ENCODE measurements at places on chromosomes 7 and 10.

GRCh38 chr7:17299483-17299991 lies 1.1 kb downstream of the AHR start:
- no peak for DNase-seq

DNA sequence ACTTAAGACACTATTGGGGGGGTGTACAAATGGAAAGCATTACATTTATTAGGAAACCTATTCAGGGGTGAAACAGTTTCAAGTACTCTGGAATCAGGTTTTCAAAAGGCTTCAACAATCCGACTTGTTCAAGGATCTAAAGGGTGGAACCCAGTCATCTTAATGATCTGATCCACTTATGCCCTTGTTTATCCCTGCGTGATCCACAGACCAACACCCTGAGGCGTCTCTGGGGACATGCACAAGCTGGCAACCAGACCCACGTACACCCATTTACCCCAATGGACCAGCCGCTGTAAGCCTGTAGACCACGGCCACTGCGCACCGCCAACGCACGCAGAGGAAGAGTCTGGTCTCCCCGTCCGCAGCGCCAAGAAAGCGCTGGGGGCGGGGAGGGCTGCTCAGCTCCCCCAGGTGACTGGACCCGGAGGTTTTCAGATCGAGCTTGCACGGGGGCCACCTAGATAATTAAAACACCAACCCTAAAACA lies 13.4 kb downstream of the HNRNPF start:
- no peak for DNase-seq

- DNase-seq: no peak
Measured at GRCh38 chr7:102260856-102261255, 25.8 kb upstream of the SH2B2 start.

GRCh38 chr7:26365077-26365900 lies 73.6 kb downstream of the SNX10 start:
- peak; percentile 64 for DNase-seq

GRCh38 chr7:83648464-83649241 lies at the start of gene SEMA3E:
Gene SEMA3E (minus strand): TSS chr7:83649139.
- DNase-seq: no peak

DNA sequence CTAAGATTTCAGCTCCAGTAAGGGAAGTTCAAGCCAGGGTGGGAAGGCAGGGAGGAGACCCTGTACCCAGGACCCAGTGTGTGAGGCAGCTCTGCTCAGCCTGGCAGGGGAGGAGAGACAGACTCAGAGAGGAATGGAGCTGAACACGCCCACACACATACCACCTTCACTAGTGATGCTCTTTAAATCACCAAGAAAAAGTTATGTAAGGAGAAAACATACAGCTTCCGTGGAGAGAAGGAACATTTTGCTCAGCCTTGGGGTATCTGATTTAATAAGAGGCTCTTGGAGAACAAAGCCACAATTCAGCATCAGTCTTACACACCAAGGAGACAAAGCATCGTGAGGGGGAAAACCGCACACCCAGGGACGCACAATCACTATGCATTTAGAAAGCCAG lies 62.9 kb downstream of the PRKAG2 start:
- no peak for DNase-seq

DNA sequence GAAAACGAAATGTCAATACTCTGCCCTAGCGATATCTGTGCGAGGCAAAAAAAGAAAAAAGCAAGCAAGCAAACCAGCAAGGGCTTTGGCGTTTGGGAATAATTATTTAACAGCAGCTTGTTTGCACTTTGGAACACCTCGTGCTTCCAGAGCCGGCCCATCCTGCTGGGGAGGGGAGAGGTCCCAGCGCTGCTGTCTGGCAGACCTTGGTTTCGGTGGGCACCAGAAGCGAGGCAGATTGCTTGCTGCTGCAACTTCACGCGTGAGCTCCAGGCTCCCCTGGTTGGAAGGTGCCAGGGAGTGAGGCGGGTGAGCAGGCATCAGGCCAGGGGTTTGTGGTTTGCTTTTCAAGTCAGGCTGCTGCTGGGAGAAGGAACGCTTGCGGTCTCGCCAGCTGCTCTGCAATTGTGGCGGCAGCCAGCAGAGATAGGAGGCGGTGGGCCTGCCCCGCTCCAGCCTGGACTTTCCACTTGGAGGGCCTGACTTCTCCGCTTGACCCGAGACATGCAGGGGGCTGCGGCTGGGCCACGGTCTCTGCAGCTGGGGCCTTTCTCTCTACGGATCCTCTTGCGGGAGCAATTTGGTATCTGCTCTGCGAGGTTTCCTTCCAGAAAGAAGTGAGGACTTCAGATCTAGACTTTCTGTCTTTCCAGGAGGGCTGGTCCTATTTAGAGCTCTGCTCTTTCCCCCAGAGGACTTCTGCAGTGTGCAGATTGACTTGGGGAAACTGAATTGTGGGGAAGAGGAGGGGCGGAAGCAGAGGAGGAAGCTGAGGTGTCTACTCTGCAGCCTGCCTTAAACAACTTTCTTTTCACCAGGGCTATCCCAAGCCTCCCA lies 131.4 kb downstream of the PRPF18 start:
- peak; percentile 27 for DNase-seq

GRCh38 chr7:17069146-17069545 lies 187.4 kb upstream of the AGR3 start:
- no peak for DNase-seq

- DNase-seq: no peak
Measured at GRCh38 chr7:10874666-10875065, 99.0 kb upstream of the PHF14 start.

GRCh38 chr10:44369296-44369695 lies 15.6 kb downstream of the CXCL12 start:
- DNase-seq: no peak

DNA sequence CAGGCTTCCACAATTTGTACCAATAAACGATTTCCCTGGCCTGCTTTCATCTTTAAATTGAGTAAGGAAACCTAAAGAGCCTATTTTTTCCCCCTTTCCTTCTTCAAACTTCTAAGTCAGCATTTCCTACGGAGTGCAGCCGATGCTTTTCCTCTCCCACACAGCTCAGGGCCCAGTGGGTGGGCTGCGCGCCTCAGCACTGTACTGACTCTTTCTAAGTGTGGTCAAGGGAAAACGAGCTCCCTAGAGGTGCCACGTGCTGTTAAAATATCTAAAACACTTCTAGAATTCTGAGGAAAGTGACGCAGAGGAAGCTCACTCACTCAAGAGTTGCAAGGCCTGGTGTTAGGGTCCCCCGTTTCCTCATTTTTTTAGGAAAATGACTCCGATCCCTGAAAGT lies 29.0 kb downstream of the STEAP1B start:
- no peak for DNase-seq

- no peak for DNase-seq
Measured at GRCh38 chr10:103930449-103930848, 12.5 kb upstream of the STN1 start.

GRCh38 chr7:35366167-35367155 lies 112.6 kb upstream of the TBX20 start:
- no peak for DNase-seq

- no peak for DNase-seq
Measured at GRCh38 chr7:16984375-16984774, 102.6 kb upstream of the AGR3 start.

DNA sequence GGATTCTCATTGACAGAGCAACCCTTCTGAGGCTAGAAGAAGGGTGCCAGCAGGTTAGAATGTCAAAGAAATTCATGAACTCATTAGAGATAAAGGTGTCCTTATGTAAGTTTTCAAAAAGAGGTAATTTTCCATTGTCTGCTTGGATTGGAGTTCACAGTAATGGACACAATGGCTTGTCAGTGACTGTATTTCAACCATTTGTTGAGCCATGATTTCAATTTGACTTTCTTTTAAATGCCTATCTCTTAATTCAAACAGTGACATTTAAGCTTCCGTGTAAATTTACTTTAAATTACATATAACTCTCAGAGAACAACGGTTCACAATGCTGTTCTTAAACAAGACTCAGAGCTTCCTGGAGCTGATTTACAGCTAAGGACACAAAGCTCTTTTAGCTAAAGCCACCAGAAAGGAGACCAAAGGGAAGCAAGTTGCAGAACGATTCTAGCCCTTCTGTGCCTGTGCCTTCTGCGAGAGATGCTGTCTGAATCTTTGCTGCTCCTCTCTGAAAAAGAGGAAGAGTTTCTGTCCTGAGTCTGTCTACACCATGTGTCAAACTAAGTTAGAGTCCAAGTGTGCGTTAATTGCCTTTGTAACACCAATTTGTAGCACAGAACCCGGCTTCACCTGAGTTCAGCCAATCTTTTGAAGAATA lies 42.2 kb upstream of the PFKP start:
- DNase-seq: no peak

- DNase-seq: no peak
Measured at GRCh38 chr10:26215935-26216584, 514 bp upstream of the GAD2 start.

DNA sequence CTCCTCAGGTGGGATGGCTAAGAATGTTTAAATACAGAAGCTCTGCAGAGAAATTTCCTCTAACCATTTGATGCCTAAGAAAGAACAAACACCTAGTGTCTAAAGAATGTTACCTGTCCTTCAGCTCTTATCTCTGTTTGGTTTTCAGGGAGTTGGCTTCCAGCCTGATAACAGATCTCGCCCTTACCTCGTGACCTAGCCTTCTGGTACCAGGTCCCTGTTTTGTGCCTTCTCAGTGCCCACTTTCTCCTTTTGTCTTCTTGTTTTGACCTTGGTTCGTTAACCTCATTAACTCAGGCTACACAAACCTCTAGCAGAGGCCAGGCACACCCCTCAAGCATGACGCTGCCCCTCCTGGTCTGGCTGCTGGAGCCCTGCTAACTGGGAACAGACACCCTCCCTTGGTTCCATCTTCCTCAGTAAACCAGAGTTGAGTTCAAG lies 16.1 kb upstream of the RAB11FIP2 start:
- no peak for DNase-seq

DNA sequence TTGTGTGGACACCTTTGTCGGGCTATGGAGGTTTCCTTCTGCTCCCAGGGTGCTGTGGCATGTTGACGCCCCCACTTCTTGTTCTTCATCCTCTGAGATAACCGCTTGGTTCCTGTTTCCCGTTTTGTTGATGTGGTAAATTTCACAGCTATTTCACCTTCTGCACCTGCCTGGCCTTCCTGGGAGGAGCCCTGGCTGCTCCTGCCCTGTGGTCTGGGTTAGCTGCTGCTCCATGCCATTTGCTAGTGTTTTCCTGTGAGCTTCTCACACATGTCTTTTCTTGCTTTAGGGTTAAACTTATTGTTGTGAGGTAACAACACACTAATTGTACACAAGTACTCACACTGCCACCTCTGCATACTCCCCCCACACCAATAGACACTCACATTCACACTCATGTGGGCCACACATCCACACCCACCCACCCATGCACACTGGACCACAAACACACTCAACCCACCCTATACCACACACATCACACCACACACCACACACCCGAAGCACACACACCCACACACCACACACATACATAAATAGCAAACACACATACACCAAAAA lies 46.5 kb upstream of the MSMB start:
- DNase-seq: no peak

- DNase-seq: no peak
Measured at GRCh38 chr7:568031-568951, 48.6 kb upstream of the PDGFA start.

- DNase-seq: peak; percentile 46
Measured at GRCh38 chr7:69122953-69123352, 475.3 kb upstream of the AUTS2 start.

DNA sequence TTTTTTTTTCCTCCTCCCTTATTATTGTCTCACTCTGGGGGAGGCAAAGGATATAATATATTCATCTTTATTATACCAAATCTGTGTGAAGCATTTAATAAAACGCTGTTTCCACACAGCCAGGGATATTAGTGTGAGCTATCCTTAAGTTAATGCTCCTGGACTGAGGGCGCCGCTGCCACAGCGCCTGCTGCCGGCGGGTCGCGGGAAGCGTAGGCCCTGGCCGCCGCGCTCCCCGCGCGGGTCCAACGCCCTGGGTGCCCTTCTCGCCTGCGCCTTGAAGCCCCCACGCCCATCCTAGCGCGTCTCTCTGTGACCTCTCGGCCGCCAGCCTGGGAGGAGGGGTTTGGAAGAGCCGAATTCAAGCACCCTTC lies 9.5 kb upstream of the LBX1 start:
- DNase-seq: no peak

GRCh38 chr7:106010331-106010730 lies 47.3 kb downstream of the CDHR3 start:
- no peak for DNase-seq

- DNase-seq: no peak
Measured at GRCh38 chr10:109773288-109774120, 149.8 kb downstream of the XPNPEP1 start.

DNA sequence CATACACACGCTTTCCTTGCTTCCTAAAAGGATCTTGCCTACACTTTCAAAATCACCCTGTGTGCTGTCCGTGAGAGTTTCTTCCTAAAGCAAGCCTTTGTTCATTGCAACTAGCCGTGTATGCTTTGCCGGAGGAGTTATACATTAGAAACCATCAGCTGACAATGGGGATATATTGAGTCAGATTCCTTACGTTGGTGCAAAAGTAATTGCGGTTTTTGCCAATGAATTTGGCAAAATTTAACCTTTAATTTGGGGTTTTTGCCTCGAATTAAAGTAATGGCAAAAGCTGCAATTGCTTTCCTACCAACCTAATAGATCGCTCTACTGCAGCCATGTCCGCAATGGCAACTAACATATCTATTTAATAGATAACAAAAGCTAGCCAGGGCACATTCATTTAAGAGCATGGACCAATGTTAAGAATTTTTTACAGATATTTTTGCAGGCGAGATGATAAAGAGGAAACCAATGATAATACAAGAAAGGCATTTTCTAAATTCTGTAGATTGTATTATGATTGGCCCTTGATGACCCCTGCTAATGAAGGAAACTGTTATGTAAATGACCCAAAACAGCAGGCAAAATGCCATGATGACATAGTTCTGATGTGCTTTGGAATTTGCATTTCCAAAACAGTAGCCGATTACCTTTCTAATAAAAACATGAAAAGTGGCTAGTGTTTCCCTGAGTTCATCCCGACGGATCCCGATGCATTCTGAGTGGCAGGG lies 184.8 kb upstream of the NRP1 start:
- DNase-seq: no peak

GRCh38 chr10:6718550-6718949 lies 138.5 kb upstream of the PRKCQ start:
- DNase-seq: no peak

- DNase-seq: no peak
Measured at GRCh38 chr7:36047091-36047658, 105.9 kb upstream of the EEPD1 start.

DNA sequence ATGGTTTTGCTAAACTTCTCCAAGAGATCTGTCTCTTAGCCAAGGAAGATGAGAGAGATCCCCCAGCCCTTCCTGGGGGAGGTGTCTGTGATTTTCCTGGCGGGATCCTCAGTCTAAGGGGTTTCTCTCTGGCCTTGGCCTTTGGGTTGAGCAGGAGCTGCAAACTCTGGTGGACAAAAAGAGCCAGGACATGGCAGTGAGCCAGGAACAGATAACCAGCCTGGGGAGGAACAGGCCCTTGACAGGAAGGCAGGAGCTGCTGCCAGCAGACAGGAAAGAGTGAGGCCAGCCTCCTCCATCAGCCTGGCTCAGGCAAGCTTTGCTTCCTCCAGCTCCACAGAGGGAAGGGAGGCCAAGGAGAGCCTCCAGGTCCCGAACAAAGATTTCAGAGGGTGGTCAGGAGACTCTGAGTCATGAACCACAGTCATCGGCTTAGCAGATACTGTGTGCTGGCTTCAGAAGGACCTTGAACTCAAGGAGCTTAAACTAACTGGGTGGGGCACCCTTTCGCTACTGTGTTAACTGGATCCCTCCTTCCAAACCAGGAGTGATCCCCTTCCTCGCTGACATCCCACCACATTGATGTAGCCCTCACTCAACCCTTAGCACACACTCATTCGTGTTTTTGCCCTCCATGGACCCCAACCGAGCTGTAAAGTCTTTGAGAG lies 34.7 kb downstream of the DDIT4 start:
- DNase-seq: peak; percentile 48

GRCh38 chr7:106126170-106126938 lies 14.2 kb upstream of the SYPL1 start:
- DNase-seq: peak; percentile 8
